Mesenchymal stem cell (in vitro differentiated cells and primary cell): ENCODE measurements at places on chromosomes 7 and 10.

- DNase-seq, result no peak
- no peaks in the 10 kb centered on the region for H3K27me3 ChIP-seq
- no peak overlapping the region for H3K4me3 ChIP-seq
- H3K36me3 ChIP-seq, result peaks cover 13% of the 10 kb centered on the region
- H3K27ac ChIP-seq, result peak overlapping the region; percentile 43
- peaks cover 10% of the 10 kb centered on the region for H3K4me1 ChIP-seq
Measured at GRCh38 chr10:28558923-28559508, 26.1 kb downstream of the WAC start.

- peak; percentile 52 for DNase-seq
- H3K4me3 ChIP-seq, result no peak overlapping the region
- peaks cover 3% of the 10 kb centered on the region for H3K4me1 ChIP-seq
- H3K27me3 ChIP-seq, result no peaks in the 10 kb centered on the region
- no peak overlapping the region for H3K27ac ChIP-seq
- no peaks in the 10 kb centered on the region for H3K36me3 ChIP-seq
Measured at GRCh38 chr7:29287366-29287765, 92.8 kb downstream of the CHN2 start.

DNA sequence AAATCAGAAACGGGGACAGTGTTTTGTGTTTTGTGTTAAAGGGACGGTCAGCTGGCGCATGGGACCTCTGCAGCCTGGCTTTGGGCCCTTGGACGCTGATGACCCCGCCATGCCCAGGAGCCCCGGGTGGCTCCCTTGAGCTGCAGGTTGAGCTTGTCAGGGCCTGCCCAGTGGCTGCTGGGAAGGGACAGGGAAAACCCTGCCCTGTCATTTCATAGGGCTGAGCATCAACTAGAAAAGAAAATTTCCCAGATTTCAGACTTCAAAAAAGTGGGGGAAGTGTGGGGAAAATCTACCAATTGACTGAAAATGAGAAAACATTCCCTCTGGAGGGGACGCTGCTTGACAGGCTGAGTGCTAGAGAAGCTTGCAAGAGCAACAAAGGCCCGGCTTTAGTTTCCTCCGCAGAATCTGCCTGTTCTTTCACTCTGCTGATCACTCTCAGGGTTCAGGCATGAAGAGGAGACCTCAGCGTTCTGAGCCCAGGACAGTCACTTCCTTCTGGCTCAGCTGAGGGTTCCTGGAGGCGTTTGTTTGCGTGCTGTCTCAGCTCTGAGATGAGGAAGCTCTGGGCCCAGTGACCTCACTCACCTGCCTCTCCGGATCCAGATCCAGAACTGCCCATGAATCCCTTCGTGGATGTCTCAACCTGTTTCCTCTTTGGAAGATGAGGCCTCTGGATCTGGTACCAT is 18.6 kb upstream of the DNAJB6 start:
- peak; percentile 33 for DNase-seq
- H3K27me3 ChIP-seq, result no peaks in the 10 kb centered on the region
- no peak overlapping the region for H3K27ac ChIP-seq
- H3K36me3 ChIP-seq, result no peaks in the 10 kb centered on the region
- no peak overlapping the region for H3K4me3 ChIP-seq

GRCh38 chr7:16113058-16113457 is 308.3 kb downstream of the CRPPA start:
- no peaks in the 10 kb centered on the region for H3K36me3 ChIP-seq
- H3K27me3 ChIP-seq, result no peaks in the 10 kb centered on the region
- H3K27ac ChIP-seq, result no peak overlapping the region
- H3K4me3 ChIP-seq, result no peak overlapping the region
- no peak for DNase-seq

DNA sequence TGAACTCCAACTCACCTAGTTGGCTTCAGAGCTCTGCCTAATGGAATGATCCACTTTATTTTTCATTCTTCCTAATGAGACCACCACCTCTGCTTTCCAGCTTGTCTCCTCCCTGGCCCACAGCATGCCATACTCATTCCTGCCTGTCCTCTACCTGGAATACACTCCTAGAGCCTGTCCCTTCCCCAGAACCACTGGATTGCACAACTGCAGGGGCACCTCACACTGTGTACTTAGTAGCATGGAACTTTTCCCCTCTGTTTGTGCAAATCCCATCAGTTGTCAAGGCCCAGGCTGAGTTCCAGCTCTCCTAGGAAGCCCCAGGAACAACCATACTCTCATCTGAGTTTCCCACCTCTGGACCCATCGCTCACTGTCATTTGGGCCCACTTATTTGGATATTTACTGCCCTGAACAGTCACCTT is 15.6 kb downstream of the ALDH18A1 start:
- peaks cover 1% of the 10 kb centered on the region for H3K4me1 ChIP-seq
- no peak overlapping the region for H3K27ac ChIP-seq
- peaks cover 88% of the 10 kb centered on the region for H3K36me3 ChIP-seq
- DNase-seq, result no peak
- H3K27me3 ChIP-seq, result no peaks in the 10 kb centered on the region

- H3K4me3 ChIP-seq, result no peak overlapping the region
- H3K27me3 ChIP-seq, result no peaks in the 10 kb centered on the region
- DNase-seq, result no peak
- H3K4me1 ChIP-seq, result peaks cover 8% of the 10 kb centered on the region
Measured at GRCh38 chr10:131746241-131746711, 154.5 kb upstream of the PPP2R2D start.

GRCh38 chr10:29007748-29008610 is 280.9 kb upstream of the LYZL1 start:
- H3K36me3 ChIP-seq, result no peaks in the 10 kb centered on the region
- H3K27me3 ChIP-seq, result peaks cover 11% of the 10 kb centered on the region
- no peak overlapping the region for H3K4me3 ChIP-seq
- no peak for DNase-seq

- no peak overlapping the region for H3K27ac ChIP-seq
- H3K36me3 ChIP-seq, result peaks cover under 1% of the 10 kb centered on the region
- H3K27me3 ChIP-seq, result peaks cover 55% of the 10 kb centered on the region
- H3K4me3 ChIP-seq, result no peak overlapping the region
- H3K4me1 ChIP-seq, result no peaks in the 10 kb centered on the region
- no peak for DNase-seq
Measured at GRCh38 chr7:155523168-155523675, 23.1 kb downstream of the CNPY1 start.

DNA sequence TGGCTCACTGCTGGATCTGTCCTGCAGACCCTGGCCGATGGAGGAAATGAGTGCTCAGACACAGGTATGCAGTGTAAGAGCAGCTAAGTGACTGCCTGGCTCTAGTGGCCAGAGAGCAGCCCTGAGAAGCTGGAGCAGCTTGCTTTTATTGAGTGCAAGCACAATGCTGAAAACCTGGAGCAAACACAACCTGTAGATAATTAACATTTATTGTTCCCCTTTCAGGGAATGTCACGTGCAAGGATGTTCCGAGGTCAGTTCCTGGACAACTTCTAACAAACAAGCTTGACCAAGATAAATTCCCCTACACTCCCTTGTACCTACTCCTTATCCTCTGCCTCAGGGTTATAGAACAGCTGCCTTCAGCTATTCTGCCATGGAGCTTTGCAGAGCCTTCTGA is 31.3 kb downstream of the DDC start:
- no peaks in the 10 kb centered on the region for H3K36me3 ChIP-seq
- no peak overlapping the region for H3K27ac ChIP-seq
- DNase-seq, result peak; percentile 4
- H3K4me3 ChIP-seq, result no peak overlapping the region
- H3K4me1 ChIP-seq, result peaks cover 11% of the 10 kb centered on the region

- H3K27me3 ChIP-seq, result no peaks in the 10 kb centered on the region
- H3K4me1 ChIP-seq, result peaks cover 2% of the 10 kb centered on the region
- DNase-seq, result no peak
- H3K36me3 ChIP-seq, result no peaks in the 10 kb centered on the region
- no peak overlapping the region for H3K4me3 ChIP-seq
- H3K27ac ChIP-seq, result no peak overlapping the region
Measured at GRCh38 chr7:12294701-12295100, 83.6 kb downstream of the TMEM106B start.

- H3K36me3 ChIP-seq, result no peaks in the 10 kb centered on the region
- no peak for DNase-seq
- H3K27me3 ChIP-seq, result no peaks in the 10 kb centered on the region
- H3K27ac ChIP-seq, result no peak overlapping the region
- no peak overlapping the region for H3K4me3 ChIP-seq
Measured at GRCh38 chr7:6284461-6285360, 12.3 kb upstream of the CYTH3 start.

DNA sequence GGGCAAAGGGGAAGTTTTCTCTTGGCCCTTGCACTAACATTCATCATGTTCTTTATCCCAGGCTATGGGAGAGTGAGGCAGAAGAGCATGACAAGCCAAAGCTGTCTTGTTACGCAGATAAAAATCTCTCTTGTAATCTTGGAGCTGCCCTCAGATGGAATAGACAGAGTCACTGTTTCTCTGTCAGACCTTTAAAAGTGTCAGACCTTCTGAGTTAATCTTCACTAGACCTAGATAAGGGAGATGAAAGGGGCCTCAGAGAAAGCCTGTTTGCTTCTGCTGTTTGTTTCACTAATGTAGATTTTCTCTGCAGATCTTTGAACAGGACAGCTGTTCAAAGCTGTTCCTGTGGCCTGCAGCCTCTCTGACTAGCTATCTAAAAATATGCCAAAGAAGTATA is 112.9 kb downstream of the KIF20B start:
- no peak for DNase-seq
- no peaks in the 10 kb centered on the region for H3K36me3 ChIP-seq
- peaks cover 18% of the 10 kb centered on the region for H3K27me3 ChIP-seq
- no peak overlapping the region for H3K27ac ChIP-seq
- H3K4me3 ChIP-seq, result no peak overlapping the region

- peaks cover 16% of the 10 kb centered on the region for H3K4me1 ChIP-seq
Measured at GRCh38 chr10:34181553-34182300, 633.4 kb downstream of the PARD3 start.

DNA sequence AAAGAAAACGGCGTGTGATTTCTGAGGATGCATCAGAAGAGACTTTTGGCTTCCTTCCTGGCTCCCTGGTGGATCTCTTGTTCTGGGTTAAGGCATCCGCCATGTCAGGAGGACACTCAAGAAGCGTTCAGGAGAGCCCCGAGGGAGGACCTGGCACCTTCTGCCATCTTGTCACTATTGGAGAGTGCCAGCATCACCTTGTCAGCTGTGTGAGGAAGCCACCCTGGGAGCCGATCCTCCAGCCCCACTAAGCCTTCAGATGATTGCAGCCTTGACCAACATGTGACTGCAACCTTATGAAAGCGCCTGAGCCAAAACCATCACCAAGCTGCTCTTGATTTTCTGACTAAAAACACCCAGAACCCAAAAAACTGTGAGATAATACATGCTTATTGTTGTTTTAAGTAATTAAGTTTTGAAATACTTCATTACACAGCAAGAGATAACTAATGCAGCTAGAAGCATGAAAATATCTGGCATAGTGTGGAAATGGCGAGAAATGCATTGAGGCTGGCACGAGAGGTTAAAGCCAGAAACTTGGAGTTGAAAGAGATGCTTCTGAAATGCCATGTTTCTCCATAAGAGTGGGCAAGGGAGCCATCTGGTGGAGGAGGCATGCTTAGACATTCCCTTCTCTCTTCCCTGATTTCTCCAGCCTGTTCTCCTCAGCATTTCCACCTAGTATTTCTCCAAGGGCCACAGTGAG is 5.4 kb upstream of the ZFYVE27 start:
- no peak overlapping the region for H3K27ac ChIP-seq
- DNase-seq, result peak; percentile 79
- no peaks in the 10 kb centered on the region for H3K36me3 ChIP-seq
- no peaks in the 10 kb centered on the region for H3K27me3 ChIP-seq
- peaks cover under 1% of the 10 kb centered on the region for H3K4me1 ChIP-seq

- H3K4me1 ChIP-seq, result no peaks in the 10 kb centered on the region
- DNase-seq, result no peak
- H3K4me3 ChIP-seq, result no peak overlapping the region
- H3K27ac ChIP-seq, result no peak overlapping the region
- no peaks in the 10 kb centered on the region for H3K27me3 ChIP-seq
Measured at GRCh38 chr10:7551950-7552716, 114.6 kb downstream of the ITIH5 start.

DNA sequence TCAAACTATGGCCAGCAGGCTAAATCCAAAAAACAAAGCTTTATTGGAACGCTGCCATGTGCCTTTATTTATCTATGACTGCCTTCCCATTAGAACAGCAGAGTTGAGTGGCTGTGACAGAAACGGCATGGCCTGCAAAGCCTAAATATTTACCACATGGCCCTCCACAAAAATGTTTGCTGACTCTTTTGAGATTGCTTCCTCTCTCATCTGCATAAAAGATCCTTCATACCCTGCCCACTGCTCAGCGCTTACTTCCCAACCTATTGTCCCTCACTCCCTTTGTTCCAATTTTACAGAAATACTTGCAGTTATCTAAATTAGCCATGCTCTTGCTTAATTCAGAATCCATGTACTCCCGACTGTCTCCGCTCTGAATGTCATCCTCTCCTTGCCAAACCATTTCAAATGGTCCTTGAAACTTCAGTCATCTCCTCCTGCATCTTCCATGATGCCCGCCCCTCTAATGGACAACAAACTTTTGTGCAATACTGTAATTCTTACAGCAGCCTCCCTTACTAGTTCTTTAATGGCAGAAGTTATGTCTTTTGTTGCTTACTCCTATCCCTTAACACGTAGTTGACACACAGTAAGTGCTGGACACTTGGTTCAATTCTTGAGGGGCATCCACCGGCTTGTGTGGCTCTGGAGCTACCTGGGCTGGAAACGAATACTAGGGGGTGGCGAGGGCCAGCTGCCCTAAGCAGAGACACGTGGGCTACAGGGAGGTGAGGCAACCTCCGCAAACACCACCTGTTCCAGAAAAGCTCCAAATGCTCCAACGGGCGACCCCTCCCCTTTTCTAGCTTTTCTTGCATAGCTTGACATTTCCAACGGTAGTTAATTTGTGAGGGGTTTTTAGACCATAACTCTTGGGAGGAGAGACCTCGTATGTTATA is 832 bp downstream of the XRCC2 start:
- peak; percentile 74 for DNase-seq
- peaks cover 5% of the 10 kb centered on the region for H3K4me1 ChIP-seq
- H3K27ac ChIP-seq, result no peak overlapping the region
- peak overlapping the region; percentile 92 for H3K4me3 ChIP-seq
- H3K27me3 ChIP-seq, result no peaks in the 10 kb centered on the region

DNA sequence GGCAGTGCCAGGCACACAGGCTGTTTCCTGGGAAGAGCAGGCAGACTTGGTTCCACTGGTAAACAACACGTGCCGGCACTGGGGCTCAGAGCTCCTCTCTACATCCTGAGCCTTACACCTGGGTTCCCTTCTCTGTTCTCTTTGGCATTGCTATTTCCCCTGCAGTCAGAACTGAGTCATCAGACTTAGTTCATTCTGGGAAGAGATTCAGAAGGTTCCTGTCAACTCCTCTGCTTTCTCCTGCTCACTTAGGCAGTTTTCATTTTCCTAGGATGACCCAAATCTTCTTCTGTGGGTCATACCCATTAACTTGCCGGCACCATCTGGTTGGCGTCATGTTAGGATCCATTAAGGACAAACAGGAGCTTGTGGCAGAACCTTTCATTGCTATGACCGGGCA is 33.4 kb upstream of the LRRC18 start:
- no peaks in the 10 kb centered on the region for H3K4me1 ChIP-seq
- H3K36me3 ChIP-seq, result no peaks in the 10 kb centered on the region
- no peak overlapping the region for H3K4me3 ChIP-seq
- no peak overlapping the region for H3K27ac ChIP-seq
- no peak for DNase-seq

GRCh38 chr10:102133373-102134195 is 744 bp downstream of the PPRC1 start:
- H3K36me3 ChIP-seq, result peaks cover 11% of the 10 kb centered on the region
- peak overlapping the region; percentile 98 for H3K4me3 ChIP-seq
- peak; percentile 85 for DNase-seq

- no peak for DNase-seq
- peaks cover 8% of the 10 kb centered on the region for H3K36me3 ChIP-seq
- H3K4me3 ChIP-seq, result no peak overlapping the region
- H3K27ac ChIP-seq, result no peak overlapping the region
- H3K4me1 ChIP-seq, result no peaks in the 10 kb centered on the region
Measured at GRCh38 chr7:102251531-102252365, 34.9 kb upstream of the SH2B2 start.
